Testis (tissue), 5 donors: ENCODE measurements at places on chromosomes 7 and 10.

DNA sequence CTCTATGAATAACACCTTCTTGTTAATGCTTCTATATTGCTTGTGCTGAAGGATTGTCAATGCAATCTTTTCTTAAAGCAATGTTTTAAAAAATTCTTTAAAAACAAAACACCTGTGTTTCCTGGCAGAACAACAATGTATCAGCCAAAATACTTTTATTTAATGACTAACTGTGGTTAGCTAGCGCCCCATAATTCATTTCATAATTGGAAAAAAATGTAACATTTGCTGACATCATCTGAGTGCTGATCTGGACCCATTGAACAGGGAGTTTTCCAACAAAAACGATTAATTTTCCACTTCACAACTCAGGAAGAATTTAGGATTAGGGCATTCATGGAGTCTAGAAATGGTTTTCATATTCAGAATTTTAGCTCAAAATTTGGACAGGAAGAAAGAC, 137.6 kb upstream of the CDK6 start:
- no peak for DNase-seq

- no peak for DNase-seq
Measured at GRCh38 chr7:84720456-84721097, 466.3 kb downstream of the SEMA3D start.

DNA sequence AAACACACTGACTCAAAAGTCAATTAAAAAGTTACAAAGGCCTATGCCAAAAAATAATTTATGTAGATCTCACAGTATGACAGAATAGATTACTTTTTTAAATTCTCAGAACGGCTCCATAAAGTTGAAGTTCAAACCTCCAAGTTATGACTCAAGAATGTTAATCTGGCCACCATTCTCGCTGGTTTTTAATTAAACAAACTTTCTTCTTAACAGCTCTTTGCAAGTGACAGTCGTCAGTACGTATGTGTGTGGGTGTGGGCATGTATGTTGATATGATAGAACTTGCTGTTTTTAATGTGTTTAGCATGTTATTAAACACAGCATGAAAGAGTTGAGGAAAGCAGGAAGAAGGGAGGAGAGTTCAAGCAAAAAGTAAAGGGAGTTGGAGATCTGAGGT, 18.5 kb downstream of the PRKCQ start:
- DNase-seq: no peak

DNA sequence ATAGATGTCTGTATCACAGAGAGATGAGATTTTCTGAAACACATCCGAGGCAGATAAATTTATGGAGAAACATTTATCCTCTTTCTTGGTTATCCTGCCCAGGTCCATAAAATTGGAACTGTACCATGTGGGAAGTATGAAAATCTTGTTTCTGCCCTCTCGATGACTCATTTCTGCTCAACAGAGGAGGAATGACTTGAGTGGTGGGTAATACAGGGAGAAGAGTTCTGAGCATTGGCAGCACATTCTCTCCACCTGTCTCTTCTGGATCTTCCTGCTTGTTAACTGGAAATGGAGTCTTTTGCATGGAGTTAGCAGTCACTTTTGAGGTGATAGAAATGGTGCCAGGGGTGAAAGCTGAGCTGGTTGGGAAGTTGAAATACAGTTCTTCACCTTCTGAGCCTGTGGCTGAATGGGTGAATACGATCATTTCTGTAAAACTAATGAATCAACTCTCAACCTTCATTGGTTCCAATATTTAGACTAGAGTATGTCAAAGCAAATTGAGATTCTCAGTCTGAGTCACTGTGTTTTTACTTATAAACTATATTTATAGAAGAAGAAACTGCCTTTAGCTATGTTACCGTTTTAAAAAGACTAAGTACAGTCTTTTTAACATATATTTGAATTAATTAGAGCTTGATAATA, 945.5 kb downstream of the SORCS3 start:
- no peak for DNase-seq

DNA sequence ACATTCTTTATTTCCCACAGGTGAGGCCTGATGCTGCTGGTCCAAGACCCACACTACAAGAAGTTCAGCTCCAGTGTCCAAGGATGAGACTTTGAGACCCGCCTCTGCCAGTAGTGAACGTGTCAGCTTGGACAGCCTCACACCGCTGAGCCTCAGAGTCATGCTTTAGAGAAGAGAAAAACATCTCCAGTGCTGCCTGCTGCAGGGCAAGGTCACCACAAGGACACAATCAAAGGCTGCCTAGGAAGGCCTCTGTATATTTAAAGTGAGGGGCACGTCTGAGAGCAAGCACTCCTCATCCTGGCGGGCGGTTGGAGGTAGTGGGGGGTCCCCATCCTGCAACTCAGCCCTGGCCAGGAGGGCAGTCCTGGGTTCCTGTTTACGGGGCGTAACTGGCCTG, 19.3 kb downstream of the FGFR2 start:
- no peak for DNase-seq

DNA sequence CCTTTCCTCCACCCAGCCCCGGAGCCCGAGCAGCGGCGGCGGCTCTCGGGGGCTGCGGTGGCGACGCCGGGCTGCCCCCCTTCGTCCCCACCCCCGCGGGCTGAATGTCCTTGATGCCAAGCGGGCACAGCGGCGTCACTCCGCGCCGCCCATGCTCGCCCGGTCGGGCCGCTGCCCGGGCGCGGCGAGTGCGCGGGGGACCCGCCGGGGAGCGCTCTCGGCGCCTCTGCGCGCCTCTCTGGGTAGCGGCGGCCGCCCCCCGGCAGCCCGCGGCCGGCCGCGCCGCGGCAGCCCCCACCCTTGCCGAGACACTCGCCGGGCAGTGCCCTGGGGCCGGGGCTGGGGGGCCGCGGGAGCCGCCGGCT, 433 bp upstream of the PLXNA4 start:
- DNase-seq: no peak

GRCh38 chr7:127705461-127705959, 53.5 kb downstream of the SND1 start:
- DNase-seq: no peak

DNA sequence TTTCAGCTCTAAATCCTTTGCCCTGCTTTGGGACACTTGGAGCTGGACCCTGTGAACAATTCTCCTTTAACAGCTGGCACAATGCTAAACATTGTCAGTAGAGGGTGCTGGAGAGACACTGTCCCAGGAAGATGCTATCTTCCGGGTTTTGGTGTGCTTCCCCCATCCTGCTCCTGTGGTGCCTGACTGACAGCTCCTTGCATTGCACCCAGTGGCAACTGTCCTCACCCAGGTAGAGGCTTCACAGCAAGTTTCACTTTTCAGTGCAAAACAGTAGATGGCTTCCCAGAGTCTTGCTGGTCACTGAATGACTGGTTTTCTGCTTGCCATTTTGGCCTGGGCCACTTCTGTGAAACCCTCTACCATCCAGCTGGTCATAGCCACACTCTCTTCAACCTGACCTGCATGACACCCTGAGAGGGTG, 77.3 kb downstream of the CDC14C start:
- DNase-seq: peak; percentile 56

DNA sequence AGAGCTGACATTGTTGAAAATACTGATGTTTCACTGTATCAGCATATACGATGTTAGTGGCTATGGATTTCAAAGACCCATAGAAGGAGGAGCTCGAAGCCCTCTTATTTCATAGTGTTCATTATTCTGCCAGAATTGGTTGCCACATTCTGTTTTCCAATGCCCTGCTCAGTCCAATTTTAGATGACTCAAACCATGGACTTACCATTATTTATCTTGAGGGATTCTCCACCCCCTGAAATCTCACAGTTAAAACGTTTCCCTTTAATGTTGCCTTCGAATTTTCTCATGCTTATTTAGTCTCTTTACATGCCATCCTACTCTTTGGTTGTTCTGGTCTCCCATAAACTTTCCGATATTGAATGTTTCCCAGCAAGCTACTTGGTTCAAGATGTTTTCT, 264.5 kb downstream of the HDAC9 start:
- DNase-seq: no peak
